ENCODE measurements at places on chromosomes 12 and 14.

GRCh38 chr14:77212943-77213678 is 31.5 kb downstream of the TMEM63C start:
- no peak for DNase-seq

GRCh38 chr14:73576391-73576790 is 7.4 kb downstream of the ACOT2 start:
- no peak for DNase-seq

DNA sequence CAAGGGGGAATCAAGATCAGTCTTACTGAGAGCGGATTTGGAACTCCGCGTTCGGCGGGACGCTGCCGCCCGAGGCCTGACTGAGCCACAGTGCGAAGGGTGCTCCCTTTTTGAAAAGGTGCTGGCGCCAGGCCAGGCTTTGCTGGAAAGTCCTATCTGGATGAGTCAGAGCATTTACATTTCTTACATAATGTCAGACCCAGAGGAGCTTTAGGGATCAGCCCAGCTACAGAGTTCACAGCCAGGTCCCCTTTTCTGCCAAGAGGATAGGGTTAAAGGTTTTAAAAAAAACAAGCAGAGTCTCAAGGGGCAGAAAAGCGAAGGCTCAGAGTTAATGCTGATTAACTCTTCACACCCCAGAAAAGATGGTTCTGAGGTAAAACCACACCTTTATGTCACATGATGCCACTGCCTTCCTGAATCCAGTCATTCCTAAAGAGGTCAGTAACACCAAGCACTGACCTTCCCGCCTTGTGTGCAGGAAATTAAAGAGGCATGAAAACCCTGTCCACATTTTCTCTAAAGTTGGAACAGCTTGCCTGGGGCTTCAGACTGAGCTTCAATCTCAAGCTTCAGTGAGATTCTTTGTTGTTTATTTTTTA is 11.7 kb upstream of the FBXL14 start:
- peak; percentile 78 for DNase-seq

- no peak for DNase-seq
These were observed 2.9 kb downstream of the ULK1 start for GRCh38 chr12:131897276-131897675.

- DNase-seq, result no peak
These were observed 3.0 kb downstream of the WNT1 start for GRCh38 chr12:48980953-48981756.

DNA sequence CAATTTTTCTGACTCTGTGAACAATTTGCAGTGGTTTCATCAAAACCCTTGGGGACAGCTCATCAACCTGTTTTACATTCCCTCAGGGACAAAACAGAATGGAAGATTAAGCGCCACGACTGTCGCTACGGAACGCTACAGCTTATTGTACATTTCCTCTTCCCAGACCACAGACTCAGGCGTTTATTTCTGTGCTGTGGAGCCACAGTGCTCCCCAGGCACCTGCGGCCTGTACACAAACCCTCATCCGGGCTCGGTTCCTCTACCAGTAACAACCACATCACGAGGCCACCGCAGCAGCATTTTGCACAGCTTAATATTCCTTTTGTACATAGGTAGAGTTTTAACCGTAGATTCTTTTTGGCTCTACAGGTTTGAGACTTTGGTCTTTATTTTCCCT is 397.4 kb upstream of the OR4E1 start:
- peak; percentile 29 for DNase-seq

GRCh38 chr14:99604766-99605298 is 825 bp upstream of the CCDC85C start:
- DNase-seq, result no peak

- no peak for DNase-seq
These were observed 310.9 kb upstream of the DIO3 start for GRCh38 chr14:101250336-101250947.

- no peak for DNase-seq
These were observed 4.1 kb upstream of the KANSL2 start for GRCh38 chr12:48686037-48686595.

GRCh38 chr12:48489012-48489411 is 6.7 kb downstream of the C12orf54 start:
- peak; percentile 39 for DNase-seq

- no peak for DNase-seq
These were observed 121.3 kb downstream of the PTPRO start for GRCh38 chr12:15443611-15444010.

DNA sequence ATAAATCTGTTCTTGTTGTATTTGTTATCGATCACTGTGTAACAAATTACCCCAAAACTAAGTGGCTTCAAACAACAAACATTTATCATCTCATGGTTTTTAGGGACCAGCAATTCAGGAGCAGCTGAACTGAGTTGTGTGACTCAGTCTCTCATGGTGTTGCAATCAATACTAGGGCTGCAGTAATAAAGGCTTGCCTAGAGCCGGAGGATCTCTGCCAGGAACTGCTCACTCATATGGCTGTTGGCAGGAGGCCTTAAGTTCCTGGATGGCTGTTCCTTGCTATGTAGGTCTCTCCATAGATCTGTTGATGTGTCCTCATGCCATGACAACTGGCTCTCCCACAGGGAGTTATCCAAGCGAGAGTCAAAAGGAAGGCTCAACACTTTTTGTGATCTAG is 3.8 kb upstream of the PSMC6 start:
- no peak for DNase-seq

GRCh38 chr12:9144730-9145106 is 29.0 kb upstream of the A2M start:
- no peak for DNase-seq

DNA sequence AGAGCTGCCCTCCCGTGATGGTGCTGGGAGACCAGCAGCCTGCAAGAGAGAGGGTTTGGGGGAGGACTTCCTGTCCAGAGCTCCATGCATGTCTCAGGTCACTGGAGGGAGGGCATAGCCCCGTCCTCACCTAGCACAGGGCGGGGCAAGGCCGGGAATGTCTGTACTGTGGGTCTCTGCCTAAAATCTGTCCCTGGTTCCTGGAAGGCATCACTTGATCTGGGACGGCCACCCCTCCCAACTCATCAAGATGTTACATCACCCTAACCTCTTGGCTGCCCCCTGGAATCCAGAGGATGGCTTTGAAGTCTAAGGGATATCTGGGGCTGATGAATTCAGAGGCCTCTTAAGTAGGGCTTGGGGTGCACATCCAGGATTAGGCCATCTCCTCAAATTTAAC is 37.0 kb upstream of the MEG3 start:
- no peak for DNase-seq
